ENCODE measurements at places on chromosomes 1 and 21. TPM values are rescaled to one million over a fixed set of nuclear protein-coding genes. Genes with fewer than 3 reads are reported as not detected.

Gene PGLYRP3
- total RNA-seq, result not detected

Gene FMO2
- total RNA-seq, result 90.3 TPM

Gene RC3H1
- 5.1 TPM for total RNA-seq

Gene AVPR1B
- not detected for total RNA-seq

Gene IPP
- 5.5 TPM for total RNA-seq

Gene LCA5L
- total RNA-seq, result not detected

Gene TRAF5
- 3.9 TPM for total RNA-seq

Gene GSTM1
- total RNA-seq, result 89.4 TPM

Gene FNDC5
- 8.9 TPM for total RNA-seq

Gene FAM72C
- 1.2 TPM for total RNA-seq

GRCh38 chr1:47774986-47775834 is 222.0 kb downstream of the TRABD2B start:
- DNase-seq, result no peak

DNA sequence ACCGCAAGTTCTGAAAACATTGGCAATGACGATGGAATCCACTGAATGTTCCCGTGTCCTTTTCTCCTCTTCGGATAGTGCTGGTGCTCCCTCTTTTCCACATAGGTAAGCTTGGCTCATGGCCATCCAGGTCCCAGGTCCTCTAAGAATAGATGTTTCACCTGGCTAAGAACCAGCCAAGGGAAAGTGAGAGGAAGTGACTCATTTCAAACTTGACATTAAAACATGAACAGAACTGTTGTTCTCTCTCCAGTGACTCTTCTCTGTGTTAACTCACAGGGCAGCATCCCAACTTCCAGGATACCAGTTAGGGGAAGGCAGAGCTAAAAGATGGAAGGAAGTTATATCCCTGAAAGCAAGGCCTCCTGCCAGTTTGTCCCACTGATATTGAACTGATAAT is 493.8 kb upstream of the CHRM3 start:
- DNase-seq, result no peak

- no peak for DNase-seq
Measured at GRCh38 chr1:55212349-55213150, 2.6 kb downstream of the USP24 start.

GRCh38 chr1:205168291-205168690 is 43.2 kb downstream of the DSTYK start:
- no peak for DNase-seq

- no peak for DNase-seq
Measured at GRCh38 chr1:223393275-223394214, at the start of gene CCDC185. CCDC185 (plus strand) TSS chr1:223393415; CDS start chr1:223393476, 61 bp downstream.

- DNase-seq, result no peak
Measured at GRCh38 chr1:245277276-245277675, 122.5 kb downstream of the KIF26B start.

DNA sequence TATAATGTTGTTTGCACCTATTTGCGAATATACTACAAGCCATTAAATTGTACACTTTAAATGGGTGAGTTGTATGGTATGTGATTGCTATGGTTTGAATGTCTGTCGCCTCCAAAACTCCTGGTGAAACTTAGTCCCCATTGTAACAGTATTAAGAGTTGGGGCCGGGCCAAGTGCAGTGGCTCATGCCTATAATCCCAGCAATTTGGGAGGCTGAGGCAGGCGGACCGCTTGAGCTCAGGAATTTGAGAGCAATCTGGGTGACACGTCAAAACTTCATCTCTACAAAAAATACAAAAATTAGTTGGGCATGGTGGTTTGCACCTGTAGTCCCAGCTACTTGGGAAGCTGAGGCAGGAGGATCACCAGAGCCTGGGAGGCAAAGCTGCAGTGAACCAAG is 12.0 kb upstream of the SIM2 start:
- no peak for DNase-seq

DNA sequence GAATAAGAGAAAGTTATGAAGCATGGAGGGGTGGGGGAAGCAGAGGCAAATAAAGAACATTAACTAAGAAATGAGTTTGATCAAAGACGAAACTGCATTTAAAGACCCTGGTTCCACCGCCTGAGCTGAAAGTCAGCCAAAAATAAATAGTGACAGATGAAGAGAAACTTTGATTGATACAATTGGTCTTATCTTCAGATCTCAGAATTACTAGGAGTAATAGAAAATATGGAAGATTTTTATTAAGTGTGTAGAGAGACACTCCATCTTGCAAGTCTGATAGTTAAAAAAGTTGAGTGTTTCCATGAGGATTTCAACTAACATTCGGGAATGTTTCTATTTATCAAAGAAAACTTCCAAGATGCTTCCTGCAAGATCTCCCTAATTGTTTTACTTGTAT is 418.2 kb upstream of the ADGRL2 start:
- DNase-seq, result no peak

GRCh38 chr21:16194095-16194787 is 464.5 kb downstream of the USP25 start:
- DNase-seq, result peak; percentile 72

DNA sequence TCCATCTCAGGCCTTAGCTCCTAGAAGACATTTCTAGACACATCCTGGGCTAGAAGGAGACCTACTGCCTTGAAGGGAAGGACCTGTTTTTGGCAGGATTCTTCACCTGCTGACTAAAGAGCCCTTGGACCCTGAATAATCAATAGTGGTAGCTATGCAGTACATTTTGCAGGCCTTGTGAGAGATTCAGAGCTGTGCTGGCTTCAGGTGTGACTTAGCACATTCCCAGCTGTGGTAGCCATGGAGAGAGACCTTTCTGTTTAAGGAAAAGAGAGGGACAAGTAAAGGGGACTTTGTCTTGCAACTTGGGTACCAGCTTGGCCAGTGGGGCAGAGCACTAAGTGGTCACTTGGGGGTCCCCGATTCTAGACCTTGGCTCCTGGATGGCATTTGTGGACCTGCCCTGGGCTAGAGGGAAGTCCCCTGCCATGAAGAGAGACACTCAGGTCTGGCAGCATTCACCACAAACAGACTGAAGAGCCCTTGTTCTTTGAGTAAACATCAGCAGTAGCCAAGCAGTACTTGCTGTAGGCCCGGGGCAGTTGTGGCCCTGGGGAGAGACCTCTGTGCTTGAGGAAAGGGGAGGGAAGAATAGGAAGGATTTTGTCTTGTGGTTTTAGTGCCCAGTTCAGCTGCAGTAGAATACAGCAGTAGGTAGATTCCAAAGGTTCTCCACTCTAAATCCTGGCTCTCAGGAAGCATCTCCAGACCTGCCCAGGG is 26.2 kb upstream of the CD1A start:
- no peak for DNase-seq

GRCh38 chr1:160403244-160403643 is 2.9 kb downstream of the VANGL2 start:
- no peak for DNase-seq

- DNase-seq, result peak; percentile 15
Measured at GRCh38 chr21:38777015-38777414, 28.7 kb upstream of the ETS2 start.

- DNase-seq, result no peak
Measured at GRCh38 chr1:88985032-88985431, 7.4 kb downstream of the KYAT3 start.
